Epithelial cell of umbilical artery (primary cell): ENCODE measurements at places on chromosomes 13 and 19. TPM values are rescaled to one million over a fixed set of nuclear protein-coding genes. Genes with fewer than 3 reads are reported as not detected.

The ZNF296 gene
- under 0.01 TPM in 1 of 2 replicates, not detected in the other for total RNA-seq

The C5AR2 gene
- total RNA-seq, result not detected in 2 replicates

The PNKP gene
- total RNA-seq, result 52.4 and 53.9 TPM in 2 replicates

The PINLYP gene
- total RNA-seq, result 0.15 and 0.97 TPM in 2 replicates

The CD33 gene
- not detected in 2 replicates for total RNA-seq

The CASP14 gene
- not detected in 2 replicates for total RNA-seq

The NLRP5 gene
- total RNA-seq, result not detected in 2 replicates

The MYO16 gene
- not detected in 2 replicates for total RNA-seq

The SLC46A3 gene
- total RNA-seq, result 38.8 and 48.7 TPM in 2 replicates

The MRPL34 gene
- total RNA-seq, result 33.8 and 37.7 TPM in 2 replicates

The LSM7 gene
- total RNA-seq, result 163 and 319 TPM in 2 replicates

The PCDH17 gene
- total RNA-seq, result 1.3 and 1.4 TPM in 2 replicates

The ZNF432 gene
- 5.5 and 8.2 TPM in 2 replicates for total RNA-seq

The TSSK6 gene
- total RNA-seq, result 0.32 and 0.76 TPM in 2 replicates

The ACP7 gene
- under 0.01 TPM in 1 of 2 replicates, not detected in the other for total RNA-seq

The PTGER1 gene
- 0.65 and 1.2 TPM in 2 replicates for total RNA-seq

The CA11 gene
- total RNA-seq, result 0.65 and 1.2 TPM in 2 replicates

The SCN1B gene
- total RNA-seq, result 2.9 and 3.5 TPM in 2 replicates

The CGB3 gene
- total RNA-seq, result not detected in 2 replicates

The CAMSAP3 gene
- total RNA-seq, result under 0.01 TPM in 1 of 2 replicates, not detected in the other

The CYP4F3 gene
- total RNA-seq, result not detected in 2 replicates

The FCHO1 gene
- 0.65 and 1.1 TPM in 2 replicates for total RNA-seq

The HIF3A gene
- total RNA-seq, result 0.97 and 7.0 TPM in 2 replicates

The C3 gene
- 0.15 and 0.32 TPM in 2 replicates for total RNA-seq

The CGB2 gene
- total RNA-seq, result 0.46 TPM in 1 of 2 replicates, not detected in the other

The UBE2L5 gene
- total RNA-seq, result not detected in 2 replicates

The KIRREL2 gene
- total RNA-seq, result 0.15 TPM in 1 of 2 replicates, not detected in the other

The C19orf81 gene
- total RNA-seq, result 2.7 TPM in 1 of 2 replicates, not detected in the other

The ZNF575 gene
- not detected in 2 replicates for total RNA-seq

The C2CD4C gene
- 0.30 and 1.6 TPM in 2 replicates for total RNA-seq

The PTPRS gene
- 9.1 and 20.5 TPM in 2 replicates for total RNA-seq

The ZNF547 gene
- 1.6 and 2.1 TPM in 2 replicates for total RNA-seq

The SIGLEC9 gene
- total RNA-seq, result not detected in 2 replicates

The NCAN gene
- under 0.01 TPM in 1 of 2 replicates, not detected in the other for total RNA-seq

The TSC22D1 gene
- total RNA-seq, result 56.5 and 70.1 TPM in 2 replicates

The CPB2 gene
- total RNA-seq, result not detected in 2 replicates

The NOSIP gene
- total RNA-seq, result 103 and 121 TPM in 2 replicates

The ABCA7 gene
- 4.5 and 5.2 TPM in 2 replicates for total RNA-seq

The INSR gene
- 21.6 and 50.0 TPM in 2 replicates for total RNA-seq
